Central memory CD8-positive, alpha-beta T cell (primary cell): ENCODE measurements at places on chromosomes 3 and 15.

GRCh38 chr3:109132801-109133473 lies 3.6 kb upstream of the C3orf85 start:
- H3K4me1 ChIP-seq, result no peaks in the 10 kb centered on the region
- H3K27ac ChIP-seq, result no peak overlapping the region
- peaks cover 9% of the 10 kb centered on the region for H3K27me3 ChIP-seq
- H3K4me3 ChIP-seq, result no peak overlapping the region
- no peaks in the 10 kb centered on the region for H3K36me3 ChIP-seq
- no peak for DNase-seq

GRCh38 chr15:51132384-51133139 lies 37.9 kb upstream of the TNFAIP8L3 start:
- no peak overlapping the region for H3K4me3 ChIP-seq
- H3K36me3 ChIP-seq, result peaks cover 2% of the 10 kb centered on the region
- no peak for DNase-seq
- peaks cover 4% of the 10 kb centered on the region for H3K27me3 ChIP-seq
- H3K4me1 ChIP-seq, result no peaks in the 10 kb centered on the region

- H3K4me1 ChIP-seq, result no peaks in the 10 kb centered on the region
- no peak overlapping the region for H3K27ac ChIP-seq
- H3K4me3 ChIP-seq, result no peak overlapping the region
- H3K27me3 ChIP-seq, result no peaks in the 10 kb centered on the region
- H3K36me3 ChIP-seq, result peaks cover 17% of the 10 kb centered on the region
- DNase-seq, result no peak
Observed at GRCh38 chr3:107772016-107772415, 249.3 kb downstream of the BBX start.

GRCh38 chr3:157518881-157519280 lies 15.7 kb upstream of the VEPH1 start:
- no peaks in the 10 kb centered on the region for H3K36me3 ChIP-seq
- no peak overlapping the region for H3K27ac ChIP-seq
- H3K27me3 ChIP-seq, result no peaks in the 10 kb centered on the region
- no peak for DNase-seq
- H3K4me3 ChIP-seq, result no peak overlapping the region

DNA sequence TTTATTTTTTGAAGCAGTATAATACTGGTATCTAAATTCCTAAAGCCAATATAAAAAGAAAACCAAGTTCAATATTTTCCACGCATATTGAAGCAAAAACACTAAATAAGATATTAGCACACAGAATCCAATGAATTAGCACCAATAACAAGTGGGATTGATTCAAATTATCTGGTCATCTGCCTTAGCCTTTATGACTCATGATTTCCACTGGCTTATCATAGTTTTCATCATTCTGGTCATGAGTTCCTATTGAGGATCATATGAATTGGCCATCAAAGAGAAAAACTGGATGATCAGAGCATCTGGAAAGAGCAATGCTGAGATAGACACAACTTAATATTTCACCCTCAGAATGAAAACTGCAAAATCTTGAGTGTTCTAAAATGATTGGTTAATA lies 809.9 kb downstream of the MCTP2 start:
- no peaks in the 10 kb centered on the region for H3K36me3 ChIP-seq
- DNase-seq, result no peak
- no peaks in the 10 kb centered on the region for H3K27me3 ChIP-seq
- H3K27ac ChIP-seq, result no peak overlapping the region
- no peak overlapping the region for H3K4me3 ChIP-seq
- H3K4me1 ChIP-seq, result no peaks in the 10 kb centered on the region

- no peak for DNase-seq
- peaks cover 18% of the 10 kb centered on the region for H3K4me1 ChIP-seq
- H3K4me3 ChIP-seq, result no peak overlapping the region
- H3K27ac ChIP-seq, result no peak overlapping the region
- H3K27me3 ChIP-seq, result peaks cover 27% of the 10 kb centered on the region
Observed at GRCh38 chr3:139325551-139325950, 18.3 kb upstream of the MRPS22 start.

DNA sequence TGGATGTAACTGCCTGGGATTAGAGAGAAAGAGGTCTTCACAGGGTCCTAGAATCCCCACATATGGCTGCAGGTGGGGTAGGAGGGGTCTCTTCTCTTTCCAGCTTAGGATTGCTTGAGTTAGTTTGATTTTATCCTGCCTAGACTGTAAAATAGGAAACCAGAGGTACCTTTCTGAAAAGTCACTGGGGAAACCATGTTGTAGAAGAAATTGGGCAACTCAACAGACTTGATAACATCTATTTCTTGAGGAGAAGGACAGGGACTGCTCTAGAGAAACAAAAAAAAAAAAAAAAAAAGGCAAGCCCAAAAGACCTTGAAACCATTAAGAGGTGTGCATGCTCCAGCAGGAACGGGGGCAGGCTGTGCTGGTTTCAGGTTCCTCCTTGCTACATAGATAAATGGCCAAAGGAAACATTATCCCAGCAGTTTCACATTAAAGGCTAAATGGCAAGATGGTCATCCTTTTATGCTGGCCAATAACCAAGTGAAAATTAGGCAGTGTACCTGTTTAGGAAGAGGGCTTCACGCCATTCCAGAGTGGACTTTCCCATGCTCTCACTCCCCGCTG lies 116.1 kb downstream of the ALDH1A2 start:
- no peak for DNase-seq
- H3K4me1 ChIP-seq, result no peaks in the 10 kb centered on the region
- no peak overlapping the region for H3K27ac ChIP-seq
- H3K36me3 ChIP-seq, result no peaks in the 10 kb centered on the region
- peaks cover 30% of the 10 kb centered on the region for H3K27me3 ChIP-seq

DNA sequence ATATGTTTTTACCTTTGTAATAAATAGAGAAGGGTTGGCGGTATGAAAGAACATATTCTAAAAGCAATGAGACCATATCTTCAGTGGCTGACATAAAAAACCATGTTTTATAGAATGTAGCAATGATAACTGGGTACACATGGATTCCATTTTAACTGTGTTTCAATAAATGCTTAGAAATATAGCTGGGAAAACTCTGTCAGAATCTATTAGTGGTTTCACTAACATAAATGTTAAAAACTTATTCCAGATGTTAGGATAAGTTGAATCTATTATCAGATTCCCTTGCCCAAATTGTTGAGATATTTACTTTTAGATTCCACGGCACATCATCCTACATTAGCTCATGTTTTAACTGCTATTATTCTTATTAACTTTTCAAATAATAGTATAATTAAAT lies 772.2 kb upstream of the ALCAM start:
- no peak for DNase-seq
- no peaks in the 10 kb centered on the region for H3K36me3 ChIP-seq
- H3K4me3 ChIP-seq, result no peak overlapping the region
- H3K27me3 ChIP-seq, result no peaks in the 10 kb centered on the region

DNA sequence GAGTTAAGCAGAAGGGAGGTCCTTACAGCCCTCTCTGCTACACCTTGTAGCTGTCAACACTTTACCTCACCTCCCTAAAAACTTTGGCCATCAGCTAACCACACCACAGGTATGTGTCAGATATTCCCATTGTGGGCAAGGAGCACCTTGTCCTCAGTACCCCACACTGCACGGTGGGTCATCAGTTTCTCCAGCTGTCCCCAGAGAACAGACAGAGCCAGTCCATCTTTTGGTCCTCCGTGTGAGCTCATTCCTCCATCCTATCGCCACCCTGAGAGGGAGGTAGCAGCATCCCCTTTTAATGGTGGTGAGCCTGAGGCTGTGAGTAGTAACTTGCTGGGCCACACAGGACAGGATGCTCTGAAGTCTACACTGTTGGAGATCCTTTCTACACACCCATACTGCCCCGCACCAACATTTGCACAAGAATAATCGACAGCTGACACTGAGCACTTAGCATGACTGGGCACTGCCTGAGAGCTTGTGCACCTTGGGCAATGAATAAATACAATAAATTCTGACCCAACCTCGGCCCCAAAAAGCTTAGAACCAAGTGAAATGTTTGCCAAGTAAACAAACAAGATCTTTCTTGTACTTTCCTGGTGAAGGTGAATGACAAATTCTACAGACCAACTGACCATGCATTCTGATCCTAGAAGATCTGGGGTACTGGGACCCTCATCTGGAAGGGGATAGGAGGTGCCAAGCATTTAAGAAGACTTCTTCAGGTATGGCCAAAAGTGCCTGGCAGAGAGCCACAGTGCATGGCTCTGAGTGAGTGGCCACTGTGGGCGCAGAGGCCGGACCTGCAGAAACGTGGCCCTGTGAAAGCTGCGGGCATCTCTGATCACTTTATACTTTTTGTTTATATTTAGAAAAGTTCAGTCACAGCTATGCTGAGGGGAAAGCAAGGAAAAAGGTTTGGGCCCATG lies 6.9 kb downstream of the CHCHD4 start:
- H3K4me1 ChIP-seq, result peaks cover 22% of the 10 kb centered on the region
- peaks cover 11% of the 10 kb centered on the region for H3K36me3 ChIP-seq
- DNase-seq, result no peak
- H3K27ac ChIP-seq, result peak overlapping the region; percentile 67
- H3K4me3 ChIP-seq, result no peak overlapping the region
- H3K27me3 ChIP-seq, result no peaks in the 10 kb centered on the region

DNA sequence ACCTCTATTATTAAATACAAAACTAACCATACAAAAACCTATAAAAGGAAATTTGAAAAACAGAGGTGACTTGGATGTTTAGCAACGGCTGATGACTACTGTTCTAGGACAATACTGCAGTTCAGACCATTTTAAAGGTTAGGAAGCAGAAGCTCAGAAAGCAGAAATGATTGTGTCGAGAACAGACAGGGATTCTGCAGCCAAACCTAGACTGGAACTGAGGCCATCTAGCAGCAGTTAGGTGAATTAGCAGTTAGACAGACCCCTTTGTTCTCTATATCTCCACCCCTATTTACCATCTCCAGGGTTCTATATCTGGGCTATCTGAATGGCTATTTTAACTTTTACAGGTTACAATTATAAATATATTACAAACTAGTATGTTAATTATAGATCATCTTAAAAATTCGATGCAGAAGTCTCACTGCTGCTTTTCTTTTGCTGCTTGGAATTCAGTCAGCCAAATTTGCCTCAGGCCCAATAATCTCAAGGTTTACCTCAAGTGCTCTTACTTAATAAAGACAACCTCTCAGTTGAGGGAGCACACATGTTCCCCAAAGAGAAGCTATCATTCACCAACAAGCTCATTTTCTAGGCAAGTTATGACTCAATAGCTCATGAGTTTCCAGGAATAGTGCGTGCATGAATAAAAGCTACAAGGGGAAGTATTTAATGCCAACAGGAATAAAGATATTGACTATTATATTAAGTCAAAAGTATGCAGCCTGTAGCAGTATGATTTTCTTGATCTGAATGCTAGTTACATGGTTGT lies 9.3 kb upstream of the IL1RAP start:
- H3K27ac ChIP-seq, result no peak overlapping the region
- no peaks in the 10 kb centered on the region for H3K4me1 ChIP-seq
- H3K27me3 ChIP-seq, result peaks cover 44% of the 10 kb centered on the region
- no peak overlapping the region for H3K4me3 ChIP-seq
- H3K36me3 ChIP-seq, result no peaks in the 10 kb centered on the region

DNA sequence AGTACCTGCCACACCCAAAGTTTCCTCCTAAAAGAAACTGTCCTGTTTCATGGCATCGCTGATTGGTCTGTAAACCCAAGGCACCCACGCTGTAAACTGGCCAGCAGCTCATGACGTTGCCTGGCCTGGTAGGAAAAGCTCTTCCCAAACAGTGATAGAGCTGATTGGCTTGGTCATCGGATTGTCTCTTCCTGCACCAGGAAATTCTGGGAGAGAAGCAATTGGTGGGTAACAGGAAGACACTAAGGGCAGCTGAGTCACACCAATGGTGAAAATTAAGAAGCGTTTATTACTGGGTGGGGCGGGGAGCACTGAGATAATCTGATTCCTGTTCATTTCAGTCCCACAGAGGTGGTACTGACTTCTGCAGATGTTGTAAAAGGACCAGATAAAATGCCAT lies 31.0 kb downstream of the KLHL6 start:
- H3K27ac ChIP-seq, result no peak overlapping the region
- no peaks in the 10 kb centered on the region for H3K27me3 ChIP-seq
- H3K4me3 ChIP-seq, result no peak overlapping the region
- no peak for DNase-seq

- H3K4me3 ChIP-seq, result no peak overlapping the region
- no peak for DNase-seq
- H3K27ac ChIP-seq, result no peak overlapping the region
Observed at GRCh38 chr3:192986379-192986778, 68.7 kb upstream of the MB21D2 start.

GRCh38 chr3:78660957-78661356 lies 1106.8 kb downstream of the ROBO1 start:
- no peaks in the 10 kb centered on the region for H3K4me1 ChIP-seq
- no peaks in the 10 kb centered on the region for H3K27me3 ChIP-seq
- no peak overlapping the region for H3K4me3 ChIP-seq
